ENCODE measurements at places on chromosomes 5 and 9.
A peak's percentile ranks its signal among the peaks of the same experiment; 100 is the strongest.

DNA sequence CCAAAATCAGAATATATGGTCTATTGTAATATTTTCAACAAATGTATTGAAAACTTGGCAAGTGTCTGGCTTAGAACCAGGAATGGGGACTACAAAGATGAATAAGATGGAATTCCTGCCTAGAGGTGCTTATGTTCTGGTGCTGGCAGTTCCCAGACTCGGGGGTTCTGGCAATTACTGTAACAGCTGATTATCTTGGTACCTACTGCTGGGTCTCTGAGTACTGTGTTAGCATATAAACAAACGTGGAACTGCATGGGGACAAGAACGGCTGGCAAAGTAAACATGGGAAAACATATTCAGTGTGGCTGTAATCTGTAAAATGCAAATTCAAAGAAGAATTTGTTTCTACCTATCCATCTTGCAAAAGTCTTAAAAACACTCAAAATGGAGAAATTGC, 89.9 kb downstream of the SLC24A2 start:
- no peak for DNase-seq

DNA sequence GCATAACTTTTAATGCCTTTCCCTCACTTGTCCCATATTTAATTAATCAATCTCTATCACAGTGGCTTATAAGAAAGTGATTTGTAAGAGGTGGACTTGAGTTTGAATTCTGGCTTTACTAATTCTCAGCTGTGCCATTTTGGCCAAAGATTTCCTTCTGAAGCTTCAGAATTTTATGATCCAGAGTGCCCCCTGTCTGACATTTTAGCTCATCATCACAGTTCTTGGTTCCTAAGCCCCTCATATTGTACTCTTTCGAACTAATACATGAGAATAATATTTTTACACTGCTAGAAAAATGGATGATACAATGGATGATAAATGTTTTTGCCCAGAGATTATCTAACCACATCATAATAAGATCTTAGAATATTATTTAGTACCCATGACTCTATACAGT, 1014.1 kb downstream of the PTPRD start:
- DNase-seq: no peak

GRCh38 chr5:167565189-167565954, 726.1 kb upstream of the WWC1 start:
- DNase-seq: no peak

GRCh38 chr9:80074439-80074838, 502.7 kb downstream of the TLE4 start:
- no peak for DNase-seq

GRCh38 chr5:172117977-172118701, 69.9 kb downstream of the STK10 start:
- DNase-seq: no peak

DNA sequence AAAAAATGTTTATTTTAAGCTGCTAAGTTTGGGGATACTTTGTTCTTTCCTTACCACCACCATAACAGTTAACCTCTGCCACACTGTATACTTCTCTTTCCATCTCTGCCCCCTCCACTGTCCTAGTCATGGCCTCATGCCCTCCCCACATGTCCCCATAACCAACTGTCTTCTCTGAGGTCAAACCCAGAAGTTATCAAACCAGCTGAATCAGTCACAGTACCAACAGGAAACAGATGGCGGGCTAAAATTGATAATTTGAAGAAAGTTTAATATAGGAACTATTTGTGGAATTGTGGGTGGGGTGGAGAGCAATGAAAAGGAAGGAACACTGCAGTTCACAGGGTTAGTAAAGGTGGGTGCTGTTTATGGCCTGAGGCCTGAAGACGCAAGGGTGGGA, 5.7 kb upstream of the DCTN4 start:
- DNase-seq: no peak

- DNase-seq: no peak
These were observed 566.6 kb downstream of the PSAT1 start for GRCh38 chr9:78863531-78863930.

GRCh38 chr5:140042393-140042642, 781 bp downstream of the NRG2 start:
- no peak for DNase-seq

GRCh38 chr9:83434254-83434653, 103.9 kb downstream of the FRMD3 start:
- DNase-seq: no peak

DNA sequence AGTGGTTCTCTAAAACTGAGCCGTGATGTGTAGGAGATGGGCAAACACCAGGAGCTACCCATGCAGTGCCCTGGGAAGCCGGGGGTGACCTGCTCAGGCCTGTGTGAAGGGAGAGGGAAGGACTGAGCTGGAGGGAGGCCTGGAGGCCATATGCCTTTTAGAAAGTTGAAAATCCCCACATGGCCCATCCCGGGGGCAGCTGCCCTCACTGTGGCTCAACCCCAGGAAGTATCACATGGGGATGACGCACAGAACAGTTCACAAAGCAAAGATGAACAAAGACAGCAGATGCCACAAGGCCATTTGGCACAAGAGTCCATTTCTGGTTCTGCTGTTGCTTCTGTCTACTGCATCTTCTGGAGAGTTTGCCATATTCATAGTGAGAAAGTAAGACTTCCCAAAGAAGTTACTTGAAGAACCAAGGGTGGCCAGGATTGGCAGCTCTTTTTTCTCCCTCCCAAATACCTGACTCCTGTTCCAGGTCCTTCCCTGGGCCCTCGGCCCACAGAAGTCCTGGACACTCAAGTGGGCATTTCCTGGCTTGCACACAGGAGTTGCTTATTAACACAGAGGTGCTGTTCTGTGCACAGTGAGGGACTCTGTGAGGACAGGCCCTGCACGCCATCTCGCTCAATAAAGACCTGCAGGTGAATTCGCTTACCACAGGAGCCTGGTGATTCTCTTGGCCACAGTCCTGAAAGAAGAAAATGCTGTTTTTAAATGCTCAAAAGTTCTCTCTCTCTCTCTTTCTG, 25.1 kb downstream of the ACSL6 start:
- DNase-seq: no peak

DNA sequence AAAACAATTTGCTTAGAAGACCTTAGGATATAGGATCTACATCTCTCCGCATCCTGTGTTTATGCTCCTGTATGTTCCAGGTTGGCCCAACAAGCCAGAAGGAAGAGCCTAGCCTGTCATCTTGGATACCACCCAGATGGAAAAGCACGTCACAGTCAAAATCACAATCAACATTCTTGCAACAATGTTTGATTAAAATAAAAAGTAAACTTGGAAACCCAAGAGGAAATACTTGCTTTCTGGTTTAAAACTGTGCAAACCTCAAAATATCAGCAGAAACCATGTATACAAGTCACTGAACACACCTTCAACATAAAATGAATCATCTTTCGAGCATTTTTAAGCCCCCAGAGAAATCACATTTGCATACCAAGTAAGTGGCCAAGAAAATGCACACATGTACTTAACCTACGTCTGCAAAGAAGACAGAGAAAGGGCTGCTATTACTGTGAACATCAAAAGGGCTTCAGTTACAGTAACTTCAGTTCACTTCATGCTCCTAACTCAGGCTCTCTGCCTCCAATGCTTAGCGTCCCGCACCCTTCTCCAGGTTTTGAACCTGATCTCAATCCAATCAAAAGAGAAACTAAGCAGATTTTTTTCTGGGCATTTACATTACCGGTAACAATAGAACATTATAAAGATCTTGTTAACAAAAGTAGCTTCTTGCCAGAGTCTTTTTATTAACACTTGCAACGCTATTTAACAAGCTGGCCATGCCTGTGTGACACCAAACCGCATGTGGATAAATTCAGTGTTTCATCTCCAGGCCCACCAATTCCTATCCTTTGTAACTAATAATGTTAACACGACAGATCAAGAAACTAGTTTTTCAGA, 1.3 kb downstream of the ENC1 start:
- DNase-seq: no peak

- DNase-seq: no peak
These were observed 127.1 kb downstream of the MRPS30 start for GRCh38 chr5:44935871-44936270.

- no peak for DNase-seq
These were observed 1060.7 kb downstream of the EFNA5 start for GRCh38 chr5:106610041-106610440.

DNA sequence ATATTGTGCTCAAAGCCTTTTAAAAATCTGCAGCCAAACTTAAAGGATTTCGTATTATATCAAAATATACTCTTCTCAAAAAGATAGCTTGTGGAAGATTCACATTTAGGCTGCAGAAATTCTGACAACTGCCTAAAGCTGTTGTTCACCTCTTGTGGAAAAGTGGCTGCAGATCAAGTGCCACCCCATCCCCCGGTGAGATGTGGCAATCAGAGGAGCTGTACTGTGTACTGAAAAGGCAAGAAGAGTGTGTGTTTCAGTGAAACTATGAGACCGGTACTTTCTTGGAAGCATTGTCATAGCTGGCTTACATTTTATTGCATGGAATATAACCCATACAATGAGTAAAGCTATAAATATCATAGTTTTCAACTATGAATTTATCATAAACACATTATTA, 64.3 kb downstream of the CDH18 start:
- DNase-seq: no peak

- DNase-seq: no peak
These were observed 205.3 kb upstream of the WWC1 start for GRCh38 chr5:168086104-168086610.

DNA sequence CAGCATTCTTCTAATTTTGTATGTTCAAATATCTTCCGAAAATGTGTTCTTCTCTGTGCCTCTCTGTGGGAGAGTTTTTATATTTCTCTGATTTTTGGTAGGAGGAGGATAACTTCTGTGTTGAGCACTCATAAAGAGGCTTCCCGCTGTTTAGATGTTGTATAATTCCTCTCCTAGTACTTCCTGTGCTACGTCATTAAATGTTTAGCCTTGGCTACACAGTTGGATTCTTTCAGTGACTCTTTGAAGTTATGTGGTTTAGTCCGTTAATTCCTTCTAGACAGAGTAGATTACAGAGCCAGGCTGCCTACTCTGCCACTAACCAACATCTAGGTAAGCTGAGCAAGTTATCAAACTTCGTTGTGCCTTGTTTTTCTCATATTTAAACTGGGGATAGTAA, 302.6 kb downstream of the OSTF1 start:
- no peak for DNase-seq

GRCh38 chr5:31825518-31826068, 186.7 kb downstream of the PDZD2 start:
- DNase-seq: peak; percentile 29

- DNase-seq: no peak
These were observed 5.6 kb downstream of the STK32A start for GRCh38 chr5:147240266-147240985.

- peak; percentile 84 for DNase-seq
These were observed at the start of gene CAMK4 for GRCh38 chr5:111223787-111224560. Gene CAMK4, plus strand, starts transcription at chr5:111224384. Its CDS starts 100 bp downstream, at chr5:111224484.

Data from CD4-positive, alpha-beta T cell treated with Interleukin-17A for 1 hour (primary cell).